ENCODE measurements at places on chromosomes 2 and 18.

GRCh38 chr2:141652308-141652707, 478.5 kb downstream of the LRP1B start:
- no peaks in the 10 kb centered on the region for H3K36me3 ChIP-seq
- H3K4me1 ChIP-seq = no peaks in the 10 kb centered on the region
- no peak overlapping the region for H3K4me3 ChIP-seq
- no peak overlapping the region for H3K27ac ChIP-seq
- no peaks in the 10 kb centered on the region for H3K27me3 ChIP-seq
- DNase-seq = no peak

DNA sequence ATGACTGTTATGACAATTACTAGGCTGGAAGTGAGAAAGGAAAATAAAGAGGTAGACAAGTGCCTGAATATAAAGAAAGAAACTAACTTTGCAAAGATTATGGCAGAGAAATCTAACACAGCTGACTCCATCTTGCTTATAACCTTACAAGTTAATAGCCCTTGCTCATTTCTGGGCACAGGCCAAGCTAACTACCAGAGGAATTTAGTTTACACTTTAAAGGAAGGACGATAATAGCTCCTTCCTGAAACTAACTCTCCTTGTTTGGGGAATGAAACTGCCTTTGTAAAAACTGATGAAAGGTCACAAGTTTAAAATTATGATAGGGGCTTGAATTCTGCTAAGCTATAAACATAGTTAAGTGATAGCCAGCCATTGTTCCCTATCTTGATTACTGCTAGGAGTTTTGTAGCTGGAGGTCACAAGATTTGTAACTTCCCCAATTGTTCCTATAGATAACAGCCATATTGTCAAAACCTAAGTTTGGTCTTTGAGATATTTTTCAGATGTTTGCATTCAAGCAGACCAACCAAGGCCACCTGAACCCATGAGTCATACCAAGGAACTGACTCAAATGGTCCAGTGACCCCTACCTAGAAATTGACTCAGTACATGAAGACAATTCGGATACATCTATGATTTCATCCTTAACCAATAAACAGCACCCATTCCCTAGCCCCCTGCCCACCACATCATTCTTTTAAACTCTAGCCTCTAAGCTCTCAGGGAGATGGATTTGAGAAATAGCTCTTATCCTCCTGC, 209.2 kb upstream of the LRATD1 start:
- no peaks in the 10 kb centered on the region for H3K4me1 ChIP-seq
- no peaks in the 10 kb centered on the region for H3K27me3 ChIP-seq
- no peak for DNase-seq
- no peak overlapping the region for H3K27ac ChIP-seq

DNA sequence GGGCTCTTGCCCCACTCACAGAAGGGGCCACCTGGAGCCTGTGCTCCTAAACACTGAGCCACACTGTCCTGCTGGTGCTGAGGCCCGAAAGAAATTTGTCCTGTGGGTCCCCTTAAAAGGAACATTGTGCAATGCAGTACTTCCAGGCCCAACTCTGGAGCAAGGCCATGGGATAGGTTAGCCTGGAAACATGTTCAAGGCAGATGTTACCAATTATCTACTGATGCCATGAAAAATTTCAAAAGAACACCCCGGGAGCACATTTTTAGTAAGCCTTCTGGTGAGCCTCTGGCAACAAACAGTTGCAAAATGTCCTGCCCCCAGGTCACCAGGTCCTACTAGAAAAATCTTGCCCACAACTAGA, 12.3 kb upstream of the PTMA start:
- H3K27me3 ChIP-seq = no peaks in the 10 kb centered on the region
- no peak for DNase-seq
- H3K27ac ChIP-seq = no peak overlapping the region
- H3K36me3 ChIP-seq = no peaks in the 10 kb centered on the region
- H3K4me3 ChIP-seq = no peak overlapping the region

- H3K27ac ChIP-seq = no peak overlapping the region
- H3K36me3 ChIP-seq = no peaks in the 10 kb centered on the region
- H3K4me1 ChIP-seq = peaks cover 28% of the 10 kb centered on the region
- H3K4me3 ChIP-seq = no peak overlapping the region
- DNase-seq = no peak
These were observed 85.2 kb downstream of the GLI2 start for GRCh38 chr2:120820953-120821279.

DNA sequence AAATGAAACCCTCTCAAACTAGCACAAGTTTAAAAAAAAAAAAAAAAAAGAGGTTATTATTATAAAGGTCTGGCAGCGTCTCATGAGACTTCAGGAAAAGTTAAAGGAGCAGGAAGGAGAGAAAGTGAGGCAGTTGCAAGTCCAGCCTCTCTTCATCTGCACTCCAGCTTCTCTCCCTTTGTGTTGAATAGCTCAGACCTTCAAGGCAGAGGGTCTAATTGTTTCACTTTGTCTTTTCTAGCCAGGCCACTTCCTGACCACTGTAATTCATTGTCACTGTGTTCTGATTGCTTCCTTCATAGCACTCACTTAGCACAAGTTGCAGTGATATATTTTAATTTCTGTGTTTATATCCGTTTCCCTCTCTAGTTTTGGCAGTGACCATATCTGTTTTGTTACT, 99.9 kb downstream of the SPATS2L start:
- peaks cover 6% of the 10 kb centered on the region for H3K4me1 ChIP-seq
- no peak overlapping the region for H3K27ac ChIP-seq
- no peaks in the 10 kb centered on the region for H3K27me3 ChIP-seq
- DNase-seq = no peak
- H3K36me3 ChIP-seq = no peaks in the 10 kb centered on the region

GRCh38 chr2:109636317-109636716, 22.2 kb downstream of the SOWAHC start:
- no peak overlapping the region for H3K27ac ChIP-seq
- H3K4me1 ChIP-seq = no peaks in the 10 kb centered on the region
